Kasumi-1 (cell line): ENCODE measurements at places on chromosomes 2 and 18.

DNA sequence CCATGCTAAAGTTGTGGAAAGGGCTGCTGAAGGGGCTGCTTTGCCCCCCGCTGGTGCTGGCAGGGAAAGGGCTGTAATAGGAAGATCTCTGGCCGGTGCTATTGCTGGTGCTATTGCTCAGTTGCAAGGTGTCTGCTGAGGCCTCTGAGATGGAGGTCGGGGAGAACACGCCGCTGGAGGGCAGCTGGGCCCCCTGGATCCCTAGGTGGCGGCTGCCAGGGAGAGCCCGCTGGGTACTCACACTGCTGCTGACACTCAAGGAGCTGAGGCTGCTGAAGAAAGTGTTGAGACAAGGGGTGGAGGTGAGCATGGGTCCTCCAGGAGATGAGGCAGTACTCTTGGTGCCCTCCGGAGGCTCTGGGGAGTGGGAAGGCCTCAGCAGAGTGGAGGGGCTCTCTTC, 4.2 kb downstream of the FOXI3 start:
- no peak for DNase-seq

- DNase-seq = no peak
Observed at GRCh38 chr2:109350526-109350925, 221.5 kb downstream of the SH3RF3 start.

- DNase-seq = no peak
Observed at GRCh38 chr2:120786038-120786960, 50.6 kb downstream of the GLI2 start.

DNA sequence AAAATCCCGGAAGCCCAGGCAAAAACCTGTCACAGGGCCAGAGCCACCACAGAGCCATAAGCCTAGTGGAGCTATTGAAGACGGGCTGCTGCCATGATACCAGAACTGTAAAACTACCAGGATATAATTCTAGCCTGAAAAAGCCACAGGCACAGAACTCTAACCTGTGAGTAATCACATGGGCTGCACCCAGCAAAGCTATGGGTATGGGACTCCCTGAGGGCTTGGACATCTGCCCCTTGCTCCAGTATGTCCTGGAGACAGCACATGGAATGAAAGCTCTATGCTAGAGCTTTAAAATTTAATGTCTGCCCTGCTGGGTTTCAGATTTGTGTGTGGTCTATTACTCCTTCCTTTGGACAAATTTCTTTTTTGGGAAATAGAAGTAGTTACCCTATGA, 2183.6 kb upstream of the CELF4 start:
- DNase-seq = no peak

DNA sequence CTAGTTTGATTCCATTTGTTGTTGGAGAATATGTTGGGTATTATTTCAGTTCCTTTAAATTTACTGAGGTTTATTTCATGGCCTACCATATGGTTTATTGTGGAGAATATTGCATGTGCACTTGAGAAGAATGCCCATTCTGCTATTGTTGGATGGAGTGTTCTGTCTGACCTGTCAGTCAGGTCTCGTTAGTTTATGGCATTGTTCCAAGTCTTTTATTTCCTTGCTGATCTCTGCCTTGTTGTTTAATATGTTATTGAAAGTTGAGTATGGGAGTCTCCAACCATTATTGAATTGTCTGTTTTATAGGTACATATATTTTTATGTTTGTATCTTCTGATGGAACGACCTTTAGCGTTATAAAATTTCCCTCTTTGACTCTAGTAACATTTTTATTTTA, 86.3 kb downstream of the PTPN4 start:
- no peak for DNase-seq
